ENCODE measurements at places on chromosomes 7 and 10.

DNA sequence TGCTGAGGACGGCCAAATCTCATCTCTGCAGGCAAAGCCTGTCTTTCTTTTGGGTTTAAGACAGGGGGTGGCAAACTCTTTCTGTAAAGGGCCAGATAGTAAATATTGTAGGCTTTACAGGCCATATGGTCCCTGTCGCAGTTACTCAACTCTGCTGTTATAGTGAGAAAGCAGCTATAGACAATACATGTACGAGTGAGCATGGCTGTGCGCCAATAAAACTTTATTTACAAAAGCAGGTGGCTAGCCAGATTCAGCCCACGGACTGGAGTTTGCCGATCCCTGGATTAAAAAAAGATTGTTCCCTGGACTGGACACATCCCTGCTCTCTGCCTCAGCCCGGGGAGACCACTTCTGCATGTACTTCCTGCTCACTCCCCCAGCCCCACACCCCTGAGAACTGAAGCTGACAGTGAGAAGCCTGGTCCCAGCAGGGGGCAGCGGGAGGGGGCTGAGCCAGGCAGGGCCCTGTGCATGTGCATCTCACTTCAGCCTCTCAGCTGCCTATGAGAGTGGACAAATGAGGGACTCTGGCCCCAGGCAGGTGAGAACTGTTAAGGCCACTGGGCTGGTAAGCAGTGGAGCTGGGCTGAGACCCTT lies 392.4 kb downstream of the PLXNA4 start:
- no peak for DNase-seq

- no peak for DNase-seq
Measured at GRCh38 chr7:157907091-157907490, 570.3 kb downstream of the DNAJB6 start.

DNA sequence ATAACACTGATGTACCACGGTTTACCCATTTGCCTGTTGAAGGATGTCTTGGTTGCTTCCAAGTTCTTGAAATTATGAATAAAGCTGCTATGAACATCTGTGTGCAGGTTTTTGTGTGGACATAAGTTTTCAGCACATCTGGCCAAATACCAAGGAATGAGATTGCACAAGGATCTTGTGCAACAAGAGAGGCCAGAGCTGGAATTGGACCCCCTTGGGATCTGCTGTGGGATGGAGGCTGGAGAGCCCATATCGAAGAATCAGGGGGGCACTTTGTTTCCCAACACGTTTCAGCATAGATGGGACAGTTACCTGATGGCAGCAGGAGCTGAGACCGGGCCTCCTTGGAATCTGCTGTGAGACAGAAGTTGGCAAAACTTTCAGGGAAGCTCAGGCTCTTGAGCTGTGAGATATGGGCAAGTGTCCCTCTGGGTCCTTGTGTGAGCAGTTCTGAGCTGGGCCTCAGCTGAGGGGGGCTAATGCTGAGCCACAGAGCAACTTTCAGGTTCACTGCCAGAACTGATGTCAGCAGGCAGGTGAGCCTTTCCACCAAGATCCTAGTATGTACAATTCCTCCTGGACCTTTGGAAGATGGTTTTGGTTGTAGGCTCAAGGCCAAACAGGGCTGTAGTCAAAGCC lies 115.2 kb upstream of the RAB18 start:
- no peak for DNase-seq

- DNase-seq = no peak
Measured at GRCh38 chr10:9069136-9069535, 1014.6 kb downstream of the GATA3 start.

DNA sequence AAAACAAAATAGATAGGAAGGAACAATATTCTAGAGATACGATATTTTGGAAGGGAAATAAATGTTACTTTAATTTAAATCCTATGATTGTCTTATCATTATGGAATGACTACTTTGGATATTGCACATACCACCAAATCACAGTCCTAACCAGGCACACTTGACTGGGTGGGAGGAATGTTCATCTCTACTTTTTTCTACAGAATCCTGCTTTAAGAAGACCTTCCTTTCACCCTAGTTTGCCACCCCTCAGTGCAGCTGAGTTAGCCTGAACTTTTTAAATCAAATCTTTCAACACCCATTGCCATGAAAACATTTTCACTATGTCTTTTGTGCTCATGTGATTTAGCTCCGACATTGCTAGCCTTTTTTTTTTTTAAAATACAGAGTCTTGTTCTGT lies 38.1 kb downstream of the RELN start:
- DNase-seq = no peak

- DNase-seq = no peak
Measured at GRCh38 chr7:32887395-32887794, 4.2 kb downstream of the KBTBD2 start.

- no peak for DNase-seq
Measured at GRCh38 chr10:126387931-126388911, at the start of gene ADAM12. ADAM12 (minus strand) TSS chr10:126388477; CDS start chr10:126388145, 332 bp downstream.

- no peak for DNase-seq
Measured at GRCh38 chr10:34727595-34728033, 87.5 kb downstream of the PARD3 start.

GRCh38 chr10:46558122-46558391 lies 1.6 kb upstream of the GPRIN2 start:
- no peak for DNase-seq

DNA sequence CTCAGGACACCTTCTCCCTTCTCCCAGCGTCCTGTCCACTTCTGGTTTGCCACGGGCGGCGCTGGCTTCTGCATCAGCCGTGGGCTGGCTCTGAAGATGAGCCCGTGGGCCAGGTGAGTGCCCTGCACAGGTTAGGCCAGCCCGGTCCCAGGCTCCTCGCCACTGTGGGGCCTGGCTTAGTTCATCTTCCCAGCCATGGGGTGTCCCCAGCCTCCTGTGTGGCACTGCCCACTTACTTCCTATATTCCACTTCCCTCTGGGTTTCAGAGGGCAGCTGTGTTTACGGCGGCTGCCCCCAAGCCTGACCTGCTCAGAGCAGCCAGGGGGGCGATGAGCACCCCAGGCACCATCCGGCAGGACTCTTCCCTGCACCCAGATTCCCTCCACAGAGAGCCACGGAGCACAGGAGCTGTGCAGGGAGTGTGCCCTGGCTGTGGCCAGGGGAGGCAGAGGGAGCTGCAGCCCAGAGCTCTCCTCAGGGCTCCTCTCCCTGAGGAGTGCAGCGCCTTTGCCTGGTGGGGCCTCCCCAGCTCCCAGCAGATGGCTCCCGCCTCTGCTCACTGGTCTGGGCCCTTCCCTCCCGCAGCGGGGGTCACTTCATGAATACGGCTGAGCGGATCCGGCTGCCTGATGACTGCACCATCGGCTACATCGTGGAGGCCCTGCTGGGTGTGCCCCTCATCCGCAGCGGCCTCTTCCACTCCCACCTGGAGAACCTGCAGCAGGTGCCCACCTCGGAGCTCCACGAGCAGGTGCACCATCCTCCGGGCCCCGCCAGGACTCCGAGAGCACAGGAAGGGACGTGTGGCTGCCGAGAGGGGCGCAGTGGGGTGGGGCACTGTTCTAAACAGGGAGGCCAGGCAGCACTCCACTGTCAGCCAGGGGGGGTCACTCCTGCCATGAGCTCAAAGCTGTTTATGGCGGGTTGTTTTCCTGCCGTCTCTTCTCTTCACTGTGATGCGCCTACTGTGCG lies 6.4 kb downstream of the LFNG start:
- no peak for DNase-seq

- no peak for DNase-seq
Measured at GRCh38 chr10:126634347-126634746, 36.1 kb downstream of the C10orf90 start.

DNA sequence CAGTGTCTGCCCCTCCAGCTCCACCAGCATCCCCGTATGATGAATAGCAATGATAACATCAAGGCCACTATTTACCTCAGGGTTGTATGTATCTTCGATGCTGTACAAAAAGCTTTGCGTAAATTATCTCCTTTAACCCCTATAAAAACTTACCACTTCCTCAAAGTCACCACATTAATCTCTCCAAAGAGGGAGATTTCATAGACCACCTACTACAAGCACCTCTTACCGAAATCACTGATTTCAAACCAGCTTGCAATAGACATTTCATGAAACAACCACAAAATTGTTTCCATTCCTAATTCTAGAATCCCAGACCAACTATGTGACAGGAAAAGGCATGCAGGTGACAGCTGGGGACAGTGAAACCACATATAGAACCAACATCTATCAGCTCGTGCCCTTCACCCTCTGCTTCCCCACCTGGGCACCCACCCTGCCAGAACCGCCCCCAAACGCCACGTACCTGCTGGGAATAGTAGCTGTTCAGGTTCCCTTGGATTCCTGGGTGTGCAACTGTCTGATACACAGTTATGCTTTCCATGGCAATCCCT lies 20.1 kb upstream of the MMP21 start:
- DNase-seq = no peak

GRCh38 chr10:133355266-133355665 lies 2.6 kb downstream of the FUOM start:
- no peak for DNase-seq

GRCh38 chr10:122327237-122328206 lies 47.0 kb upstream of the PLEKHA1 start:
- no peak for DNase-seq

GRCh38 chr7:112981966-112982365 lies 104.7 kb downstream of the GPR85 start:
- DNase-seq = no peak

DNA sequence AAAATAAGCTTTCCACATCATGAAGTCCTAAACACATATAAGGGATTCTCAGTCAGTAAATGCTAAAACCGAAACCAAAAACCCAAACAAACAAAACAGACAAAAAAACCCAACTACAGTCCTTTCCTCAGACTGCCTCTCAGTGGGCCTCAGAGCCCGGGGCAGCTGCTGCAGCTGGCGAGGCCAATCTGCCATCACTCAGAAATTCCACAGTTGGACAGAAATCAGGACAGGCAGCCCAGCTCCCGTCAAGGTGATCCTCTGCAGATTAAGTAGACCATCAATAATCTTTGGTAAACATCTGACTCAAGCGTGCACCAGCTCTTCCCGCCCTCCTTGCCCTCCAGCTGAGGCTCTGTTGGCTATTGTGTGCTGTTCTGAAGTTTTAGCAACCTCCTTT lies 142.2 kb downstream of the ATXN7L1 start:
- no peak for DNase-seq

GRCh38 chr7:121271916-121272315 lies 56.9 kb upstream of the WNT16 start:
- DNase-seq = no peak

DNA sequence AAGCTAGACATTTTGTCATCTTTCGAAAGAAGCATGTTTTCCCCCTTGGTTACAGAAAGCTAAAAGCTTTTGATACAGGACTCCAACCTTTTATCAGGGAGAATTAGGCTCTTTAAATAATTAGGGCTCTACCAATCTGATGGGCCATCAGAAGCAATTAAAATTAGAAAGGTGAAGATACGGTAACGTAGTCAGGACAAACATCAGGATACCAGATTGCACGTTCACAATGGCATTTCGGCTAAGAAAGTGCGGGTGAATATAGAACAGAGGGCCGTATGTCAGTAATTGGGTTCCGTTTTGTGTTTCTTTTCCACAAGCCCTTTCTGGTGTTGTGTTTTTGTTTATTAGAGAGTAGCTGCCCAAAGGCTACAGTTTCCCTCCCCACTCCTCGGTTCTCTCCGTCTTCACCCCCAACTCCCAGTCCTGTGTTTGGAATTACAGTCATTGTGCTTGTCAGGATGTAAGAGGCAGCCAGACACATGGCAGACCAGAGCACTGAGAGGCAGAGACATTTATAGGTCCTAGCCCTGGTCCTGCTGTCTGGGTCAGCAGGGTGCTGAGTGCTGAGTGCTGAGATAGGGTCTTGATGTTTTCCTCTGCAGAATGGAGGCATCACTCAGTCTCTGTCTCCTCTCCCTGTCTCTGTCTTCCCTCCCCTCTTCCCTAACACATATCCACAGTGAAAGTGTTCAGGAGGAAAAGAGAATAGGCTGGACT lies 5.5 kb downstream of the PFKP start:
- no peak for DNase-seq

- no peak for DNase-seq
Measured at GRCh38 chr10:64142395-64142794, 621.2 kb downstream of the REEP3 start.

DNA sequence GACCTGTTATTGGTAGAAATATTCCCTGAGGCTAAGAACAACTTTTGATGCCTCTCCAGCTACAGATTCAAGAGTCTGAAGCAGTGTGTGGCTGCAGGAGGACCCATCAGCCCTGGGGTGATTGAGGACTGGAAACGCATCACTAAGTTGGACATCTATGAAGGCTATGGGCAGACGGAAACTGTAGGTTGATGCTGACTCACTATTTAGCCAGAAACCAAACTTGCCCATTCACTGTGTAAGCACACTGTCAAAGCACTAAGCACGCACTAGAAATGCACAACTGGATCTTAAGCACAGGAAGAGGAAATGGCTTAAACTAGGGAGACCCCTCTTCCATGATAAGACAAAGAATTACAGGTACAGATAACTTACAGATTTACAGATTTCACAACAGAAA lies 20.8 kb downstream of the ACSM6 start:
- DNase-seq = no peak

DNA sequence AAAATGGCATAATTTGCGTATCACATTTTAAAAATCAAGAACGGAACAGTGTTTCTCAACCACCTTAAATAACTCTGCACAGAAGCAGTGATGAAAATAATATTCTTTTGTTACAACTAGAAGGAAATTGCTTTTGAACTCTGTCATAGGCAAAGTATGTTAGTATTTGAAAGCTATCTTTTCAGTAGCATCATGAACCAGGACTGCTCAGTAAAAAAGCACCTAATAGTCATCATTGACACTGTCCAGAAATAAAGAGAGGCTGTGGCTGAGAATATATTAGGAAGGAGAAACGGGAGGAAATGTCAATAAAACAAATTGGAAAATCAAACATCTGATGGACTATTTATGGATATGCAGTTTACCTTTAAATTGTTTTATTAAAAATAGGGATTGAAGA lies 237.2 kb upstream of the AKR1E2 start:
- no peak for DNase-seq

- DNase-seq = no peak
Measured at GRCh38 chr7:93188870-93189634, 37.2 kb downstream of the HEPACAM2 start.

DNA sequence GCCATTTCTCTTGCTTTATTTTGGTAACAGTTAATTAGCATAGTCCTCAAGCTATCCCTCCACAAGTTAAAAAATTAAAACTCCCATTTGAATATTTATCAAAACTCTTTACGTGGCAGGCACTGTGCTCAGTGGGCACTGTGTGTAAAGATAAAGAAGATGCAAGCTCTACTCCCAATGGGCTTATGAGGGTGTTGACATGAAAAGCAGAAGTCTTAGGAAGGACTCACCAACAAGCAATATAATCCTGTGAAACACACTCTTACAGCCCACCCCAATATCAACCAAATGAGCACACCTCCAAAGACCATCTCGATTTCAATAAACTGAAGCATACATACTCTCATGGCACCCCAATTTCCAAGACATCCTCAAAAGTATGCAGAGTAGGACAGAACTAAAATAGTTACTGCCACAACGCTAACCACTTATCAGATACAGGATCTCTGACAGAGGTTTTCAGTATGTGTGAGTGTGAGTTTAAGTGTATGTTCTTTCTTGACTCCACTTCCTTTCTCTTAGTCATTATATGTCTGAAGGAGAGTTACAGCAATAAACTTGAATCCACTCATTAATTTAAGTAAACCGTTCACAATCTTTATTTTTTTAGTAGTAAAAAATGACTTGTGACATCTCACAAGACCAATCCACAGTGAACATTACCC lies 120.0 kb downstream of the PDE1C start:
- no peak for DNase-seq

GRCh38 chr7:23055582-23056178 lies 41.8 kb upstream of the HYCC1 start:
- DNase-seq = peak; percentile 38

GRCh38 chr10:43202224-43202656 lies 64.0 kb downstream of the CSGALNACT2 start:
- DNase-seq = no peak

GRCh38 chr10:101319241-101319915 lies 34.6 kb upstream of the BTRC start:
- DNase-seq = no peak
